ENCODE measurements at places on chromosomes 6 and 20.

- no peak for DNase-seq
Measured at GRCh38 chr6:22473991-22474682, 95.2 kb upstream of the HDGFL1 start.

DNA sequence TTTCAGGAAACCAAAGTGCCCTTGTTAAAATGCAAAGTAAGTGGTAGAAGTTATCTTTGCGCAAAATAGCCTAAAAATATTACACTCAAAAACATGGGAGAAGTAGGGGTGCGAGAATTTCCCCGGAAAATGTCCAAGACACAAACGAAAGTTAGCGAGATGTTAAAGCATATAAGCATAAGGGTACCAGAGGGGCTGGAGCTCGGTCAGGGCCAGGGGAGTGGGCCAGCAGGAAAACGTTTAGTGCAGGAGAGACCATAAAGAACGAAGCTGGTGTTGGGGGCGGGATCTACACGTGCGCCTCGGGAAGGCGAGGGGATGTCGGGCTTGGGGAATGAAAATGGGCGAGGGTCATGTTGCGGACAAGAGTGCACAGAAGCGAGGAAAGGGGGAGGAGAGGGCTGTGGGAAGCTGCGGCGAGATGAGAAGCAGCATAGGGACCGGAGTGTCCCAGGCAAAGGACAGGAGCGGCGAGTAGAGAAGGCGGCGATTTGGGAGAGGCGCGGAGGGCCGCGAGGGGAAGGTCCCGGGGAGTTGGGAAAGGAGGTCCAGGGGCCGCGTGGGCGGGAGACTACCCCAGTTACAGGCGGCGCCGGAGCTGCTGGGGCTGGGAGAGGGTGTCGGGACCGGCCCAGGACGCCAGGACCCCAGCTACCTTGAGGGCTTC, 600 bp downstream of the XPO5 start:
- DNase-seq, result peak; percentile 62

GRCh38 chr6:155142168-155143028, 121.4 kb upstream of the CLDN20 start:
- no peak for DNase-seq

GRCh38 chr20:20461551-20461950, 93.6 kb downstream of the INSM1 start:
- no peak for DNase-seq

DNA sequence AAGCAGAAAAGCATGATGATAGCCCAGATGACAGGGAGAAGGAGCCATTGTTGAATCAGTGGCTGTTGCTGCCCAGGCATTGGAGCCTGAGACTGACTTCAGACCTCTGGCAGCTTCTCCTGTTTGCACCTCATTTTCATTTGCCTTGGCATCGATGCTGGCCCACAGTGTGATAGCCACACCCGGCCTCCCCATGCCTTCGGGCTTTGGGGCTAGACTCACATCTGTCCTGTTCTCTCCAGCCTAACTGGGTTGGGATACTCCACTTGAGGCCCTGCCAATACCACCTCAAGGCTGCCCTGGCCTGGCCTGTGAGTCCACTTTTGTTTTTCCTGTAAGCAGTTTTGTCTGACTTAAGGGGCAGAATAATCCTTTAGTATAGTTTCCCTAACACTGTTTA, 140.4 kb downstream of the UST start:
- DNase-seq, result no peak

GRCh38 chr20:36519012-36519719, 22.2 kb upstream of the MYL9 start:
- no peak for DNase-seq

- no peak for DNase-seq
Measured at GRCh38 chr20:19113343-19113930, 99.0 kb upstream of the SLC24A3 start.

DNA sequence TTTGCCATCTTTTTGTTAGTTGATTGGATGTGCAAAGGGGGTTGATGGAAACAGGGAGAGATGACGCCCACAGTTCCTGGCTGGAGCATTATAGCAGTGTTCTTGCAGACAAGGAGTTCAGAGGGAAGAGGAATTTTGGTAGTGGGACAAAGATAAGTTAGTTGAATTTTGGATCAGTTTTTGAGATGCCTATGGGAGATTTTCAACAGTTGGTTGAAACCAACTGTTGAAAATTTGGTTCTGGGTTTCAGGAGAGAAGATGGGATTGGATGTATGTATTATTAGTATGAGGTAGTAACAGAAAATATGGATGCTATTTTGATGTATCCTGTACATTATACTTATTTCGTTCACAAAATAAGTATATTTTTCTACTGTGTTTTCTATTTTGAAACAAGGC, 274.2 kb downstream of the CDKAL1 start:
- no peak for DNase-seq

- no peak for DNase-seq
Measured at GRCh38 chr6:35371494-35372262, 29.3 kb downstream of the PPARD start.
